ENCODE measurements at places on chromosomes 1 and 21.
A peak's percentile ranks its signal among the peaks of the same experiment; 100 is the strongest.

DNA sequence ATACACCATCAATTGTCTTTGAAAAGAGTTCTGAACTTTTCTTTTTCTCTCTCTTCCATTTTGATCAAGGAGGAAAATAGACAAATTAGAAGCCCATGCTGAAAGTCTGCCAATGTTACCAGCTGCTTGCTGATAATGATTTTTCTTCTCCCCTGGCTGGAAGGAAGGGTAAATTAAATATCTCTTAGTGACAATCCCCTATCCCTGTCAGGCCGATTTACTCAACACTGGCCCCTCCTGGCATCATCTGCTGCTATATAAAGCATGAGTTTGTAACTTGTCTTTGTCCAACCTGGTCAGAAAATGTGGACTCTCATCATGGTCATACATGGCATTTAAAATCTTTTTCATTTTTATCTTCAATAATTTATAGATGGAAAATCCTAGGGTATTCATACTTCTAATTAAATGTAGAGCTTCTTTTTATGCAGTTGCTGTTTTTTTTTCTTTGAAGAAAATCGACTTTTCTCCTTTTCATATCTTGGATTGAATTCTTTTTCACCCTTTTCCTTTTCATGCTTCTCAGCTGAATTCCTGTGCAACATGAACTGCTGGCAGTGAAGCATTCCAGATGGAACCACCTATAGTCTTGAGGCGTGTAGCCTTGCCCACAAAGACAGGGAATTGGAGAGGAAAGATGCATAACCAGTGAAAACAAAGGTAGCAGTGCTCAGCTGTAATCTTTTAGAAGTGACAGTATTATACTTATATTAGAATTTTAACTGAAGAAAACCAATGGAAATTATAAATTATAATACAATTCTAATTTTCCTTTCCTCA lies 214.7 kb upstream of the PTGFR start:
- no peak for DNase-seq

DNA sequence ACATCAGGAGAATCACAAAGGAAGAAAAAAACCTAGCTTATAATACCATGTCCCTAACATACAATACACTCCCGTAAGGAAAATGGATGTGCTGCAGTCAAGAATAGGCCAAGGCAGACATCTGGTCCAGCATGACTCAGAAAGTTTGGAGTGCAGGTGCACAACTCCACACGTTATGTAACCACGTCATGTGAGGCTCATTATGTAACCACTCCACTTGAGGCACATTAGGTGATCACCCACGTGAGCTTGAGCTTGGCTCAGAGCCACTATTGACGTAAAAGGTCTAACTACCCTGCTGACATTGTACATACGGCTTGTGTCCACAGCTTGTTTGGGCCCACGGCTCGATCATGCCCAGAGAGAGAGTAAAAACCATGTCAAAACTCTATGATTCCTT lies 99.8 kb upstream of the C1orf21 start:
- no peak for DNase-seq

DNA sequence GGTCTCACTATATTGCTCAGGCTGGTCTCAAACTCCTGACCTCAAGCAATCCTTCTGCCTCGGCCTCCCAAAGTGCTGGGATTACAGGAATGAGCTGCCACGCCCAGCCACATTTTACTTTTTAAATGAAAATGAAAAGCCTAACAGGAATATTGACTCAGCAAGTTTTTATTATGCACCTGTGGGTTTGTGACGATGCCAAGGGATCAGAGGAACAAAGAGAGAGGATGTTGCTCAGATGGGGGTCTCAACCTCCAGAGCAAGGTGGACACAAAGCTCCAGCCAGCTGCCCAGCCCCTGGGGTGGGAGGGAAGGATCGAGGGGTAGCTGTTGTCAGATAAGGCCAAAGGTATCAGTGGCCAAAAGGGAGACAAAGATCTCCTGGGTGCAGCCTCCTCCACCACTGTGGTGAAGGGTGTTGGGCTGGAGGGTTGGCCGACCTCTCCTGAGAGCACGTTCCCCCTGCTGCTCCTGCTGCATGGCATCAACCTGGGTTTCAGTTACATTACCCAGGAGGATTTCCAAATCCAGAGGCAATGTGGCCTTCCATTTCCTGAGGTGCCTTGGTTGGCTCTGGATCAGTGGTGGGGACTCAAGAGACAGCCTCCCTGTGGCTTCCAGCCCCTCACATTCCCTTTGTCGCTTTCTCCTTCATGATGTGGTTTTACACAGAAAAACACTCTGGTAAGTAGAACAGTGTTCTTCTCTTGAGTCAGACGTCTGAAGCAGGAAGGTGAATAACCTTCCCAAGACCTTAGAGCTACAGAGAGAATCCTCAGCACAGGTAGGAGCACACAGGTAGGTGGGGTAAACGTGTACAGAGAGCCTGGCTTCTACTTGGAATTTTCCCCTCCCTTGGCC lies 34.2 kb downstream of the ZNF496 start:
- no peak for DNase-seq

DNA sequence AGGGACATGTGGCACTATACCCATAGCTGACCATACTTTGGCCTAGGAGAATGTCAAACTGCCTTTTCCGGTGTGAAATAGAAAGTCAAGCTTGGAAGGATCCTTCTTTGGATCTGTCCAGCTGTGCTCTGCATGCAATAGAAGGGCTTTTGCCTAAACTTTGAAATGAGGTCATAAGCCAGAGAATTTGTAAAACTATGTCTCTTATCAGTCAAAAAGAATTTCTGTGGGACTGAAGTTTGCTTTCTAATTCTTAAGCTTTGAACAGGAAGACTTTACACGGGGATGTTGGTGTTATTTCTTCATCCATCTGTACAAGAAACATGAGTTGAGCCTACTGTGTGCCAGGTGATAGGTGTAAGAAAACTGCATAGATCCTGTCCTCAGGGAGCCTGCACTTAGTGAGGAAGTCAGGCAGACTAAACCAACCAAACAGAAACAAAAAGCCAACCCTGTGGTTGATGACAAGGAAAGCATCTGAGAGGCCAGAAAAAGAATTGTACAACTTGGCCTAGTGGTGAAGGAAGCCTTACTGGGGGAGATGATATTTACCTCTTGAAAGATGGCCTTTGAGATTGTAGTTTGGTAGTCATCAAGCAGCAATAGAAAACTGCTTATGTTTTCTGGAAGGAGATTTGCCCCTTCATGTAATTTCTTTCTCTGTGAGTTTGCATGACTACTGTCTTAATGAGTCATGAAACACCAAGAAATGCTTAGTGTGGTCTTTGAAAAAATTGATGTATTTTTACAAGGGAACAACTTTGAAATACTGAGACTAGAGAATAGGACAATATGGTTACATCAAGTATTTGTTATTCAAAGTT lies 24.8 kb downstream of the TGFB2 start:
- no peak for DNase-seq

- no peak for DNase-seq
Observed at GRCh38 chr1:110148961-110149360, 1.3 kb upstream of the SLC6A17 start.

DNA sequence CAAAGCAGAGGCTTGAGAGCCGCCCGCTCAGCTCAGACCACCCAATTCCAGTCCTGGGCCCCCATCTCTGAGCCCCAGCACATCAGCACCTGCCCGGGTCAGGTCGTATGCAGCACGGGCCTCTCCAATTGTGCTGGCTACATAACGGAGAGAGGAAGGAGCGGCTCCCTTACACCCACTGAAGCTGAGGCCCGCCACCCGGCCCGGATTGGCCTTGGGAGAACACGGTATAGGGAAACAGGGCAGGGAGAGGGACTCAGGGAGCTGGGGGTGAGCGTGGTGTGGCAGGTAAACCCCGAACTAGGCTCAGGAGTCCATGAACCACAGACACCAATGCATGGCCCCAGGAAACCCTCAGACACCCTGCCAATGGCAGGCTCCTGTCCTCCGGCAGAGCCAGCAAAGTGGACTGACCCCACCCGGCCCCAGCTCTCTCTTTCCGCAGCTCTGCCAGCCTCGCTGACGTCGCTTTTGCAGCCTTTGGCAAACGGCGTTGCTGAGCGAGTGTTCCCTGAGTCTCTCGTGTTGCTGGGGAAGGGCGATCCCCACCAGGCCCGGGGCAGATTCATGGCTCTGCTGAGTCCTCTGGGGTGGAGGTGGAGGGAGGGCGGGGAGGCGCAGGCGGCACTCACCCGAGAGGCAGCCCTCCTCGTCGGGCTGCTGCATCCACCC lies 16.5 kb downstream of the MEGF6 start:
- DNase-seq, result no peak

DNA sequence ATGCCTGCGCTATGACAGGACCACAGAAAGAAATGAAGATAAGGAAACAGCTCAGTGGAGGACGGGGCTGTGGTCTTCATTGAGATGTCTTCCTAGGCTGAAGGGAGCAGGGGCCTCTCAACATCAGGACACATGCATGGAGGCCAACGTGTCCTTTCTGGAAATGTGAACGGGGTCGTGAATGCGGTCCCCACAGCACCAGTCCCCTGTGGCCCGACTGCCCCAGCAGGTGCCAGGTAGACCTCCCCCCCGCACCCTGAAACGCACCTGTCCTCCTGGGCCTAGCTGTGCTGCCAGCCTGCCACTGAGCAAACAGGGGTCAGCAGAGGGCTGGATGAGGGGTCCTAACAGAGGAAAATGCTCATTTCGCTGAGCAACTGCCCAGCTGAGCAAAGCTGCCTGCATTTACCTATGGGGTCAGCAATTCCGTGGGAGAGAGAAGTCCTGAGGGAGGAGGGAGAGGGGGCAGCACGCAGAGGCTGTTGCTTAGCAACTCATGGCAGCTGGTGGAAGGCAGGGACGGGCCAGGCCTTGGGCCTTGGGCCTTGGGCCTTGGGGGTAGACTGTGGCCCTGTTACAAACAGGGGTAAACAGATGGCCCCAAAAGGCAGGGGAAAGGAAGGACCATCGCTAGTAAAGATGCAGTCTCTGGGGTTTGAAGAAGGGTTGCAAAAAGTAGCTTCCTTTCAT lies 77.4 kb downstream of the NPHP4 start:
- DNase-seq, result no peak

DNA sequence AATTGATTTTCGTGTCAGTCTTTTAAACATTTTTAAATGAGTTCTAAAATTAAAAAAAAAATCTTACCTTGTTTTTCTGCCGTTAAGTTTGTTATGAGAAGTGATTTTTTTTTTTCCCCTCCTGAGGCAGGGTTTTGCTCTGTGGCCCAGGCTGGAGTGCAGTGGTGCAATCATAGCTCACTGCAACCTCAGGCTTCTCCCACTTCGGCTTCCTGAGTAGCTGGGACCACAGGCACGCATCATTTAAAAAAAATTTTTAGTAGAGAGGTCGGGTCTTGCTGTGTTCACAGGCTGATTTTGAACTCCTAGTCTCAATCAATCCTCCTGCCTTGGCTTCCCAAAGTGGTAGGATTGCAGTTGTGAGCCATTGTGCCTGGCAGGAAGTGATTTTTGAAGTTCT lies 41.1 kb downstream of the MTR start:
- DNase-seq, result no peak

DNA sequence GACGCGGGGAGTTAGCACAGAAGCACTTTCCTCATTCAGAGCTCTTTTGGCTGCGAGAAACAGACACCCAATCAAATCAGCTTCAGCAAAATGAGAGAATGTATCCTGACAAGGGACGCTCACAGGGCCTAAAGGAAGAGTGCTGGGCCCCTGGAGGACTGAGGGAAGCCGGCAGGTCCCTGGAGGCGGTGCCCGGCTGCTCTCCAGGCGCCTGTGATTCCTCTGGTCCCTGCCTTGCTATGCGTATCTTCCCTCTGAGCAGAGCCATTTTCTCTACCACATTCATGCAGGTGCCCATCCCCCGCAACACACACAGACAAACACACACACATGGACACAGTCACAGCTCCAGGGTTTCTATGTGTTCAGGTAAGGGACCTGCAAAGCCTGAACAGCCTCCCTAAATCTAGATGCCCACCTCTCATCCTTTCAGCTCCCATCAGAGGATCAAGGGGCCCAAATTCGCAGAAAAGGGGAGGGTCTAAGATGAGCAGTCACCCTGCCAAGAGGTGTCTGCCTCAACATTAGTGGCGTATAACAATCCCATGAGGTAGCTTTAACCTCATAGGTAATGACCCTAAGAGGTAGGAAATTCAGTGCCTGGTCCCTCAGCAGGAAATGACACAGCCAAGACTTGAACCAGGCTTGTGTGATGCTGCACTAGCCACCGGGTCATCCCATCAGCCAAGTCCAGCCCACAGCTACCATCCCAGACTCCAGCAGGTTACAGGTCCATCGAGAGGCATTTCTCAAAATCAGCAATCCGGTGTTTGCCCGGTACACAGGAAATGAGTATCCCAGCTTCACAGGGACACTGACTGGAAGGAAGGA lies 29.0 kb downstream of the PTAFR start:
- DNase-seq, result no peak

DNA sequence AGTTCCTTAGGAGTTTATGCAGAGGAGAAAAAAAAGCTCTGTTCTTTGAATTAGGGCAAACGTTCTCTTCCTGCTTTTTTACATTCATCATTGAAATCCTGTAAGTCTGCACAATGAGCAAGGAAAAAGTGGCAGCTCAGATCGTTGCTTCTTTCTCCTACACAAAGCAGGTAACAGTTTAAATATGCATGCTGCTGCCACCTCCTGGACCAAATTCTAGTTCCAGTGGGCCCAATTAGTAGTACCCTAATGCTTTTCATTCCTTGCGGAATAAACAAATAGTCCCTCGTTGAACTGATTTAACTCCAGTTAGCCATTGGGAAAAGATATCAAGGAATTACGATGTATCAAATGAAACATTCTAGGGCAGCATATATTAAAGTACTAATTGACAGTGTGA lies 20.1 kb downstream of the YTHDF2 start:
- DNase-seq, result no peak

GRCh38 chr1:20478057-20478635 lies 7.9 kb downstream of the CAMK2N1 start:
- no peak for DNase-seq

DNA sequence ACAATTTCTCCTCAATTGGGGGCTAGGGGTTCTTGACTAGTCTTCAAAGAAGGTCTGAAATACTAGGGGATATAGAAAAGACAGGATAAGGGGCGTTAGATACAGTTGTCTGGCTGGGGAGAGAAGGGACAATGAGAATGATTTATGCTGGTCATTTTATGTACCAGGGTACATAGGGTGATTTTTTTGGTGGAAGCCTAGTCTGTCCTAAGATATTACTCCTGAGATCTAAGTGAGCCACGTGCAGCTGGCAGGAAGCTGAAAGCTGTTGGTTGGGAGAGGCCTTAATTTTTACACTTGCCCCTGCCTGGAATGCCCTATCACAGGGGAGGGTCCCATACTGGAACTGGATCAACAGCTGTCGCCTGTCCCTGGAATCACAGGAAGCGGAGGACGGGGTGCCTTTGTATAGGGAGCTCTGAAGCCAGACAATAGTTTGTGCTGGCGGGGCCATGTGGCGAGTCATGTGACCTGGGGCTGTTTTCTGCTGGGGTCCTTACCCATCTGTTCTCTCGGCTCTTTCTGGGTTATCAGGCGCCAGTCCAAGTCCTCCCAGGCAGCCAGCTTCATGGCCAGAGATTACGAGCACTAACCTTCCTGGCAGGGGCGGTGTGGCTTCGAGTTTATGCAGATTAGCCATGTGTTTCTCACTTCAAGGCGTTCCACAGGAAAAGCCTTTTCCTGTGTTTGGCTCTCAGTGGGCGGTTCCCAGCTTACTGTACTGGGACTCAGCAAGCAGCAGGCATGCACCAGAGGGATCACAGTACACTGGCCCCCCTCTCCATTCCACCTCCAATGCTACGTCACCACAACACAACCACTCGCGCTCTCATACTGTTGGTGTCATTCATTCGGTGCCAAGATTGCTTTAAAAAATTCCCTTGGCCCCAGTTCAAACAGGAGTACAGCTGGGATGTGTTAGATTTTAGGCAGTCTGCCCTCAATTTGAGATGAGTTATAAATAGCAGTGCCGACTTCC lies 27.5 kb downstream of the ARID1A start:
- DNase-seq, result peak; percentile 32

GRCh38 chr1:151039521-151039920 lies 3.1 kb downstream of the BNIPL start:
- no peak for DNase-seq

- DNase-seq, result no peak
Observed at GRCh38 chr1:203706444-203706843, 58.5 kb upstream of the LAX1 start.

Measured in stimulated activated CD8-positive, alpha-beta memory T cell treated with anti-CD3 and anti-CD28 coated beads, Interleukin-7, amount 100 ng/mL, for 4 hours (primary cell).